ENCODE measurements at places on chromosomes 2 and 18.

DNA sequence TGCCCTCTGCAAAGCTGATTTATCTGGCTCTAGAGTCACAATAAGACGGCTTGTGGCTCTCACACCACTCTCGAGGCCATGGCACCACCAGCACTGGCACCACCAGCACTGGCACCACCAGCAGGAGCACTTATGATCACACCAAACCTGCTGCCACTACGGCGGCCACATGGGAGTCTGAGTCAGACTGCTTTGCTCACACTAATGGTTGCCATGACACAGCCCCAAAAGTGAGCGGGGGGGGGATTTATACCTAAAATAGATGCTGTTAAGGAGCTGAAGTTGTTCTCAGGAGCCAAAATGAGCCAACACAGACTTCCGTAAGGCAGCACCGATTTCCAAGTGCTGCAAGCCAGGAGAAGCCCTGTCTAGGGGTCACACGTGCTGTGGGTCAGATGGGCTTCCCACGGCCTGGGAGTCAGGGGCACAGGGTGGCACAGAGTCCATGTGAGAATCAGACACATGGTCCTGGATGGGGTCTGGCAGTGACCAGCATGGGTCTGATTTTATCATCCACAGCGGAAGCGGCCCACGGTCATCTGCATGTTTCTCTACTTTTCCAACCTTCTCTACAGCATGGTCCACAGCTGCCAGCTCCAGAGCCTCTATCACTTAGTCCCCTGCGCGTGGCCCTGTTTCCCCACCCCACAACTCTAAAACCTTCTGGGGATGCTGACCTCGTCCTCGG is 16.7 kb downstream of the DNMT3A start:
- H3K36me3 ChIP-seq: no peaks in the 10 kb centered on the region
- no peaks in the 10 kb centered on the region for H3K27me3 ChIP-seq
- peaks cover 3% of the 10 kb centered on the region for H3K4me1 ChIP-seq

GRCh38 chr2:47653902-47654789 is 128.8 kb upstream of the MSH6 start:
- no peaks in the 10 kb centered on the region for H3K27me3 ChIP-seq
- H3K4me1 ChIP-seq: no peaks in the 10 kb centered on the region
- H3K27ac ChIP-seq: no peak overlapping the region

- peaks cover 7% of the 10 kb centered on the region for H3K36me3 ChIP-seq
- DNase-seq: no peak
- no peak overlapping the region for H3K4me3 ChIP-seq
- no peaks in the 10 kb centered on the region for H3K4me1 ChIP-seq
- no peak overlapping the region for H3K27ac ChIP-seq
These were observed 10.9 kb downstream of the MAT2A start for GRCh38 chr2:85549826-85550225.

DNA sequence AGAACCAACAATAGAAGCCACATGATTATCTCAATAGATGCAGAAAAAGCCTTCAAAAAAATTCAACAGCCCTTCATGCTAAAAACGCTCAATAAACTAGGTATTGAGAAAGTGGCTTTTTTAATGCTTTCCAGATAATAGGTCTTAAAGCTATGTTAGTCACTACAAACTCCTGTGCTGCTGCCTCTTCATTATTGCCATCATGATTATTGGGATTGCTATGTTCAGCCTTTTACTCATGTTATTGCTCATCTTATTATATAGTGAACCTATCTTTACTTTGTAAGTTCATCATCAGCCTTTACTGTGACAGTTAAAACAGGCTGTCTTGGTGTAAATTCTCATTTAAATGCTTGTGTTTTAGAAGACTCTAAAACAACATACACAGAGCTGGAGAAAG is 1557.2 kb upstream of the ZEB2 start:
- no peak for DNase-seq
- H3K27me3 ChIP-seq: no peaks in the 10 kb centered on the region
- H3K36me3 ChIP-seq: no peaks in the 10 kb centered on the region

- no peak overlapping the region for H3K4me3 ChIP-seq
- peaks cover 3% of the 10 kb centered on the region for H3K36me3 ChIP-seq
- no peak overlapping the region for H3K27ac ChIP-seq
- DNase-seq: no peak
- H3K27me3 ChIP-seq: no peaks in the 10 kb centered on the region
These were observed 73.4 kb upstream of the ID2 start for GRCh38 chr2:8608411-8608954.

DNA sequence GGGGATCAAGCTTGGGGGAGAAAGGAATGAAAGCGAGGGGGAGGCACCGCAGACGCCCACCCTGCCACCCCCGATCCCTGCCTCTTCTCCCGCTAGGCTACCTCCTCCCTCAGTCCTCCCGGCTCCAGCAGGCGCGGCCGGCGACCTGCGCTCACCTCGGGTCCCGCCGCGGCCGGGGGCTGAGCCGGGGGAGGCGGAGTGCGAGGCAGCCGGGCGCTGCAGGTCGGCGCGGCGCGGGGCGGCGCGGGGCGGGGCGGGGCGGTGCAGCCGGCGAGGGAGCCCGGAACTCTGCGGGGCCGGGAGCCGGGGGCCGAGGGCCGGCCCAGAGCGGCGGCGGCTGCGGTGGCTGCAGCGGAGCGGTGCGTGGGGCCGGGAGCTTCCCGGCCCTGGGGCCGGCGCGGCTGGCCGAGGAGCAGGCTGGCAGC is 477 bp downstream of the ACVR1 start:
- H3K4me3 ChIP-seq: peak overlapping the region; percentile 74
- DNase-seq: peak; percentile 89
- H3K27me3 ChIP-seq: no peaks in the 10 kb centered on the region
- H3K27ac ChIP-seq: peak overlapping the region; percentile 79

DNA sequence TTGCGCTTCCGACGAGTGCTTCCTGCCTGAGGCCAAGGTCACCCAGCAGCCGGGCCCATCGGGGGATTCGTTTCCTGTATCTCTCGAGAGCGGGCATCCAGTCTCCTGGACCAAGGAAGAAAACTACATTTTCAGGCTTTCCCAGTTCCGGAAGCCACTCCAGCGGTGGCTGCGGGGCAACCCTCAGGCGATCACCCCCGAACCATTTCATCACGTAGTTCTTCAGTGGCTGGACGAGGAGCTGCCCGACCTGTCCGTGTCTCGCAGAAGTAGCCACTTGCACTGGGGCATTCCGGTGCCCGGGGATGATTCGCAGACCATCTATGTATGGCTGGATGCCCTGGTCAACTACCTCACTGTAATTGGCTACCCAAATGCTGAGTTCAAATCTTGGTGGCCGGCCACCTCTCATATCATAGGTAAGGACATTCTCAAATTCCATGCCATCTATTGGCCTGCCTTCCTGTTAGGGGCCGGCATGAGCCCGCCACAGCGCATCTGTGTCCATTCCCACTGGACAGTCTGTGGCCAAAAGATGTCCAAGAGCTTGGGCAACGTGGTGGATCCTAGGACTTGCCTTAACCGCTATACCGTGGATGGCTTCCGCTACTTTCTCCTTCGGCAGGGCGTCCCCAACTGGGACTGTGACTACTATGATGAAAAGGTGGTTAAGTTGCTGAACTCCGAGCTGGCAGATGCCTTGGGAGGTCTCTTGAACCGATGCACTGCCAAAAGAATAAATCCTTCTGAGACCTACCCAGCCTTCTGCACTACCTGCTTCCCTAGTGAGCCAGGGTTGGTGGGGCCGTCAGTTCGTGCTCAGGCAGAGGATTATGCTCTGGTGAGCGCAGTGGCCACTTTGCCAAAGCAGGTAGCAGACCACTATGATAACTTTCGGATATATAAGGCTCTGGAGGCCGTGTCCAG is 1.0 kb downstream of the MARS2 start:
- DNase-seq: no peak
- H3K4me1 ChIP-seq: no peaks in the 10 kb centered on the region
- peak overlapping the region; percentile 81 for H3K4me3 ChIP-seq
- H3K27me3 ChIP-seq: no peaks in the 10 kb centered on the region

DNA sequence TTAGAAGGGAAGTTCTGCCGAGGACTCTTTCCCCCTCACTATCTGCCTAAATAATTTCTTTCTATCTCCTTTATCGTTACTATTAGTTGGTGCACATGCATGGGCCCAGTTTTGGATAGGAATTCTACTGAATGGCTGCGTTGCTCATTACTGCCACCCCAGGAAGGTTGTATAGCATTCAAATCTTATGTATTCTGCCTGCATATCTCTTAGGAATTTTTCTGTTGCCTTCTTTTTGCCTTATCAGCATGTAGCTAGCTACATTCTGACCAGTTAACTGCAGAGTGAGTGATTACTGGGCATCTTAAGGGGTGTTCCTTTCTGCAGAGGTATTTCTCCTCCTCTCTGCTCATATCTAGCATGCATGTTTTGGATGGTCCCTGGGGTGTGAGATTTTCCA is 239.6 kb downstream of the TDRD15 start:
- no peak overlapping the region for H3K27ac ChIP-seq
- no peak overlapping the region for H3K4me3 ChIP-seq
- H3K36me3 ChIP-seq: no peaks in the 10 kb centered on the region
- no peaks in the 10 kb centered on the region for H3K4me1 ChIP-seq
- H3K27me3 ChIP-seq: no peaks in the 10 kb centered on the region
- no peak for DNase-seq

DNA sequence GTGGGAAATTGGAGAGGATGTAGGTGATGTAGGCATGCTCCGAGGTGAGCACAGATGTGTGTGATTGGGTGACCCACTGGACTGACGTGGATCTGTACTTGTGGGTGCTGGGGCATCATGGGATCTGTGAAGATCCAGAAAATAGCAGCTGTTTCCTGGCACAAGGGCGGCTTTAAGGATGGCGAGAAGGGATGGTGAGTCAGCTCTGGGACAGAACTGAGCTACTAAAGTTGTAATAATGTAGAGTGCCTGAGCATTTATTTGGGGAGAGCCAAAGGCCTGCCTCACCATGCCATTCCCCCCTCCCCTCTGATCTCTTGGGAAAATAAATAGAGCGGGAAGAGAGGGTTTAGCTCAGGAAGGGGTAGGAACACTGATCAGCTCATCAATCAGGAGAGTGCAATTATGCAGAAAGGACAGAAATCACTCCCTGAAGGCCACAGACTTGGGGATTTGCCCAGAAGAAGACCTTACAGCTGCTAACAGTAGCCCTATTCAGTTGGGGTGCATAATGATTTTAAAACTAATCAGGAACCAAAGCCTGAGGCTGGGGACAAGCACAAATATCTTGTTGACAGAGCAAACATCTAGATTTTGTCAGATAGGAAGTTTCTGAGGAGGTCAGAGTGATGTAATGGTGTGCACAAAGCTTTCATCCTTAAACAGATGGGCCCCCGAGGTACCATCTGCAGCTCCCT is 30.3 kb downstream of the TANC1 start:
- H3K27me3 ChIP-seq: no peaks in the 10 kb centered on the region
- no peak overlapping the region for H3K4me3 ChIP-seq
- DNase-seq: no peak
- H3K36me3 ChIP-seq: no peaks in the 10 kb centered on the region
- H3K4me1 ChIP-seq: peaks cover 2% of the 10 kb centered on the region

GRCh38 chr2:15630121-15630977 is 38.7 kb downstream of the DDX1 start:
- H3K36me3 ChIP-seq: peaks cover 24% of the 10 kb centered on the region
- H3K4me3 ChIP-seq: no peak overlapping the region
- H3K27me3 ChIP-seq: no peaks in the 10 kb centered on the region
- H3K27ac ChIP-seq: no peak overlapping the region
- no peak for DNase-seq
- H3K4me1 ChIP-seq: no peaks in the 10 kb centered on the region

- H3K4me3 ChIP-seq: peak overlapping the region; percentile 62
- H3K27me3 ChIP-seq: no peaks in the 10 kb centered on the region
- H3K36me3 ChIP-seq: peaks cover 12% of the 10 kb centered on the region
- peaks cover 9% of the 10 kb centered on the region for H3K4me1 ChIP-seq
These were observed 1.2 kb downstream of the MAT2A start for GRCh38 chr2:85540133-85540648.

- no peaks in the 10 kb centered on the region for H3K4me1 ChIP-seq
- H3K36me3 ChIP-seq: no peaks in the 10 kb centered on the region
- DNase-seq: no peak
- no peaks in the 10 kb centered on the region for H3K27me3 ChIP-seq
These were observed 386.4 kb upstream of the SLC14A2 start for GRCh38 chr18:45228796-45229388.

DNA sequence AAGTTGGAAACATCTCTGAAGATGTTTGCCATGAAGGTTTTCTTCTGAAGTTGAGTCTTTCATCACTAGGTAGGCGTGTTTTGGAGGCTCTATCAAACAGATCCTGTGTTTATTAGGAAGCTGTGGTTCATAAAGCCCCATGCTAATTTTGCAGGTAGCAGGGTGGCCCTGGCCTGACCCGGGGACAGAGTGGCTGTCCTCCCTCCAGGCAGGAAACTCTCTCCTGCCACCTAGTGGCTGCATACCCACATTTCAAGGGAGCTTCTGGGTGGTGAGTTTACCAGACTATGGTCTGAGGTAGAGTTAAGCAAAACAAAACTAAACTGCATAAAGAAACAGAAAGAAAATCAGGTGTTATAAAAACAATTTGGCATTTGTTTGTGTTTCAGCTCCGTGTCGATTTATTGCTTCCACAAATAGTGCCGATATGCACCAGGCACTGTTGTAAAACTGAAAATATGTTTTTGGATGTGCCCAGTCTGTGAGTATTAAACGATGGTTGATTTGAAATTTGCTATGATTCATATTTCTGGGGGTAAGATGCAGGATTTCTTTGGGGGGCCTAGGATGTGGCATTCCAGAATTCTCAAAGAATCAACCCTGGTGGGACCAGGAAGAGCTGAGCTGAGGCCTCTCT is 26.0 kb upstream of the IL37 start:
- H3K36me3 ChIP-seq: no peaks in the 10 kb centered on the region
- peak; percentile 74 for DNase-seq
- H3K4me1 ChIP-seq: no peaks in the 10 kb centered on the region
- no peaks in the 10 kb centered on the region for H3K27me3 ChIP-seq
- H3K4me3 ChIP-seq: no peak overlapping the region
- no peak overlapping the region for H3K27ac ChIP-seq

- peaks cover 14% of the 10 kb centered on the region for H3K4me1 ChIP-seq
- H3K36me3 ChIP-seq: peaks cover 15% of the 10 kb centered on the region
- no peak overlapping the region for H3K27ac ChIP-seq
- no peak for DNase-seq
- H3K27me3 ChIP-seq: no peaks in the 10 kb centered on the region
- no peak overlapping the region for H3K4me3 ChIP-seq
These were observed 162.4 kb downstream of the HDAC4 start for GRCh38 chr2:239238381-239238780.

DNA sequence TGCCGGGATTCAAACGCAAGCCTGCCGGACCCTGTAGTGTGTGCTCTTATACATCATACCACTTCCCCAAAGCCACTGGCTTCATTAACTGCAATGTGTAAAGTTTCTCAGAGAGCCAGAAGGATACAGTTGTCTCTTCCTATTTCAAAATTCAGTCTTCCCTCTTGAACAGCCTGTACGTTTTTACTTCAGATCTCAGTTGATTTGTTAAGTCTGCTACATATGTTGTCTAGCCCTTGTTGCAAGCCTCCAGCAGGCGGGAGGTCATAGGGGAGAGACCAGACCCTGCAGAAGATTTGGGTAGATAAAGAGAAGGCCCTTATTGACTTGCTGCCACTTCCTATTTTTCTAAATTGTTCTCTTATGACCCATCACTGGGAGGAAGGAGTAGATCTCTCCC is 56.2 kb downstream of the ARHGEF33 start:
- no peaks in the 10 kb centered on the region for H3K4me1 ChIP-seq
- no peaks in the 10 kb centered on the region for H3K27me3 ChIP-seq
- no peak overlapping the region for H3K4me3 ChIP-seq
- DNase-seq: no peak
- no peak overlapping the region for H3K27ac ChIP-seq
